T-helper 17 cell (primary cell): ENCODE measurements at places on chromosomes 5 and 9.

GRCh38 chr5:76634661-76635060, 11.5 kb upstream of the F2RL2 start:
- no peak for DNase-seq

GRCh38 chr9:99433555-99433954, 211.5 kb downstream of the SEC61B start:
- DNase-seq, result no peak

DNA sequence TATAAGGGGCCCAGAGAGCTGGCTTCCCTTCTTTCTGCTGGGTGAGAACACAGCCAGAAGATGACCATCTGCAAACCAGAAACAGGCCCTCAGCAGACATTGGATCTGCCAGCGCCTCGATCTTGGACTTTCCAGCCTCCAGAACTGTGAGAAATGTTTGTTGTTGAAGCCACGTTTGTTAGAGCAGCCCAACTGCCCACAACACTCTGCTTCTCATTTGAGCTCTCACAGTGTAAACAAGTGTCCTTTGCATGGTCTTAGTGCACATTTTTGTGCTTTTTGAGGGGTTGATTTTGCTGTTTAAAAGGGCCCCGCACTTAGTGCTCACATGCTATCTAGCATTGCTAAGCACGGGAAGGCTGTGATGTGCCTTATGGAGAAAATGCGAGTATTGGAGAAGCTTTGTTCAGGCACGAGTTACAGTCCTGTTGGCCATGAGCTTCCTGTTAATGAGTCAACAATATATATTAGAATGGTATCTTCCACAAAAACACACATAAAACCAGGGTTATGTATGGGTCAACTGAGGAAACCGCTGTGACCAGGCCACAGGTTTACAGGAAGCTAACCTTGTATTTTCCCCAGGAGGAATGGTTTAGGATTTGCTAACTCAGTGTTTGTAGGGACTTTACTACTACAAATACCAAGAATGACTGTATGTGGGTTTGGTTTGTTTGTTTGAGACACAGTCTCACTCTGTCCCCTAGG, 11.9 kb downstream of the CMBL start:
- no peak for DNase-seq

DNA sequence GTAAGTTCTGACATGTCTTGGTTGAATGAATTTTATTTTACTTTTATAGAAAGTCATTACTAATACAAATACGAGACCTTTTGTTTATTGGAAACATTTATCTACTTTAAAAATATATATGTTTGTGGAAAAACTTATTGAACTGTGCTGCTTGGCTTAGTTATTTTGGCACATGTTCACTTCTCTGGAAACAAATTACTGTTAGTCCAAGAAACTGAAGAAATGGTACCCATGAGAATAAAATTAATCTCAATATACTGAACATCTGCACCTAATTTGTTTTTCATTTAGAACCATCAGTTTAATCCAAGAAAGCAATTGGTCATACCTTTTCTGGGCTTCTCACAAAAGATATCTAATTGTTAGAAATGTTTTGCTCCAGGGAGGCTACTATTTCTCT, 32.2 kb downstream of the INVS start:
- no peak for DNase-seq

DNA sequence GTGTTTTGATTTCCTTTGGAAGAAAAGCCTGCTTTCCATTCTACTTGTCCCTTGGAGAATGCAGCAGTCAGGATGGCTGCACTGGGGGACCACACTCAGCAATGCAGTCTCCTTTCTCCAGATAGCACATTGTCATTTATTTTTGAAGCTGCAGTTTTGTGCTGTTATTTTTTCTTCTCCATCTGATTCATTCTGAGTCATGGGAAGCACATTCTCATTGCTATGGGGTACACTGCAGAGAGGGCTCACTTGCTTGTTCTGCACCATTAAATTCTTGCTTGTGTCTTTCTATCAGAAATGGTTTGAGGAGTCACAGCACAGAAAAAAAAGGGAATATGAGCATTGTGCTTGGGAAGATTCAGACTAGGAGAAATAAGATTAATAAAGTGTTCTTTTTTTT, 39.7 kb upstream of the POC5 start:
- DNase-seq, result no peak

DNA sequence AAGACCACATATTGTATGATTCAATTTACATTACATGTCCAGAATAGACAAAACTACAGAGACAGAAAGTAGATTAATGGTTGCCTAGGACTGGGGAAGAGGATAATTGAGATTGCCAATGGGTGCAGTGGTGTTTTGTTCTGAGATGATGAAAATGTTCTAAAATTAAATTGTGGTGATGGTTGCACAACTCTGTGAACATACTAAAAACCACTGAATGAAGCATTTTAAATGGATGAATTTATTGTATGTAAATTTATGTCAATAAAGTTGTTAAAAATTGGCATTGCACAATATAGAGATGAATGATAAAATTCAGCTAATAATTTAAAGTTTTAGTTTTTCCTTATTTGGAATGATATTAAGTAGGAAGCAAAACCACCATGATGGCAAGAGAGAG, 109.5 kb upstream of the NR4A3 start:
- DNase-seq, result no peak

DNA sequence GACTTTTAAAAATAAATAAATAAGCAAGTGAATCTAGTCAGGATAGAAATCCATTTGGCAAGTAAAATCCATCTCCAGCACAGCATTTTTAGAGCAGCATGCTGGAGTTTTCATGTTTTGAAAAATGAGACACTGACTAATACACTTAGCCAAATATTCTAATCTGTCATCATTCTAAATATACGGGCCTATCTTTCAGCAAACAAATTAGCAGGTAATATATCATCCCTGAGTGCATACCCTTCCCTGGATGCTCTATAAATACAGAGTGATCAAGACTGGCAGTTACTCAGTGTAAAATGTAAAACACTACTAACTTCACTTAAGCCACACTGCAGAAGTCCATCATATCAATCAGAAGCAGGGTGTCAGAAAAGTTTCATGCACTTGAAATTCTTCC, 58.4 kb downstream of the MLLT3 start:
- DNase-seq, result no peak

DNA sequence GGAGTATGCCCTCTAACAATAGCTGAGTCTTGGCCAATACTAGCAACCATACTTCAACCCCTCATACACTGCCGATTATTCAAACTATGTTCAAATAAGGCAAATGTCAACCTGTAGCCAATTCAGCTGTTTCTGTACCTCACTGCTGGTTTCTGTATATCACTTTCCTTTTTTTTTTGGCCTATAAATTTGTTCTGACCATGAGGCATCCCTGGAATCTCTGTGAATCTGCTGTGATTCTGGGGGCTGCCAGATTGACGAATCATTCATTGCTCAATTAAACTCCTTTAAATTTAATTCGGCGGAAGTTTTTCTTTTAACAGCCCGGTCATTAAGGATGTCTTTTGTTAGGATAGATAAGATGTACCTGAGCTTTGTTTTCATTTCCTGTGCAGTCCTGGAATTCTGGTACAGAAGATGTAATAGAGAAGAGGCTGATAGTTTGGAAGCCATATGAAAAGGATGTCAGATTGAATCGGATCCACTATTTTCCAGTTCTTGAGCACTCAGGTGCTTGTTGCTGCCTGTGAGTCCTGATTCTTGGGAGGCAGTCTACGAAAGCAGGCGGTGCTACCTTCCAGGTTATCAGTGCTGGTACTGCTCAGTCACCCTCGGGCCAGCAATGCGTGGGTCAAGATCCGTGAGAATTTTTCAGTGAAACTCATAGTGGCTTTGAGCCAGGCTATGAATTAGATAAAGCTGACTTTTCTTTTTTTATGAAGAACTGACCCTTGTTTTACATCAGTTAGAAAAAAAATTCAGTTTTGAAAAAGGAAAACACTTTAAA, 106.2 kb upstream of the TUT7 start:
- DNase-seq, result no peak

- DNase-seq, result peak; percentile 23
These were observed 553 bp downstream of the MAP3K1 start for GRCh38 chr5:56815658-56816545.

- DNase-seq, result no peak
These were observed 535 bp downstream of the DOLPP1 start for GRCh38 chr9:129081388-129081904.

DNA sequence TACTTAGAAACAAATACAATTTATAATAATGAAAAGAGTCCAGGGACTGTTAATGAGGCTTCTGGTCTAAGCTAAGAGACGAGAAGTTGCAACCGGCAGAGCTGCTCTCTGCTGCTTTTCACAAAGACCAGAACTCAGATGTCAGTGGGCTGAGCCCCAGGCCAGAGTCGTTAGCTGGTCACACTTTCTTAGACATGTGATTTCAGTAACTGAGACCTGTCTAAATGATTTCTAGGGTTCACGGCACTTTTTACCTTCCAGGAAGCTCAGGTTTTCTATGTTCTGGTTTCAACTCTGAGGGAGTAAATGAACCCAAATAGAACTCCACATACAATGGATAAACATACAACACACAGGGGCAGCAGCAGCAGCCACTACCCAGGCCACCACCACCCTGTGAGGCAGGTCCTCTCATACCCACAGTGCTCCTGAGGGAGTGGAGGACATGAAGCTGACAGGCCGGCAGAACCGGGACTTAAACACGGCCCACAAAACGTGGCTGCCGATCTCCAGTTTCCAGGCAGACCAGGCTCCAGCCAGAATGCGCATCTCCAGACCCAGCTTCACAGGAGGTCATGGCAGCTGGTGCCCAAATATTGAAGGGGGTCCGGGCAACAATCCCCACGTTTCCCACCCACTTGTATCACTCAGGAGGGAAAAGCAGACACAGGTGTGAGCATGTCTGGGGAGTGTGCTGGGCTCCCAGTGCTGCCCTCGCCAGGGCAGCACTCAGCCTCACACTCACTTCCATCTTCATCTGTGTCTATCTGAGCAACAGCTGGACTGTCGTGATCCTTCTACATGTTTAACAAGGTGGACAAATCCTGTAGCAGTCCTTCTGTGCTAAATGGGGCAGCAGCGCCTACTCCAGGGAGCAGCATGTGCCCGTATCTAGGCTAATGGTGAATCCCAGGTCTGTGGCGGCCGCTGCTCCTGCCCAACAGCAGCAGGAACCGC, 38.8 kb downstream of the IARS1 start:
- DNase-seq, result no peak

DNA sequence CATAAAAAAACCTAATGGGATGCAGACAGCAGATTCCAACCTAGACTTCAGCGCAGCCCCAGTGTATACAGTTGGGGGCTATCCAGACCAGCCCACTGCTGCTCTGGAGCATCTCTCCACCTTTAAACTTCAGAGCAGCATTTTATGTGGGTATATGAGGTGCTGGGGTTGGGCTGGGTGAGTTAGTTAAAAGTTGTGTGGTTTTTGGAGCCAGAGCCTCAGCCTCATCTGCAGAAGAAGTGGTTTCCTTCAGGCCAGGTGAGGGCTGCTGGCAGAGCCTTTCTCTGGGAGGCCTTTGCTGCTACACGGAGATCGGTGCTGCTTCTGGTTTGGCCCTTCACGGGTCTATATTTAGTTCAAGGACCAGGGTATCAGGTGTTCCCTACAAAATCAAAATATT, 228.3 kb downstream of the PDZD2 start:
- DNase-seq, result no peak

GRCh38 chr5:149719666-149720065, 10.4 kb upstream of the PPARGC1B start:
- DNase-seq, result no peak

GRCh38 chr9:98031935-98032334, 24.6 kb upstream of the NANS start:
- no peak for DNase-seq

DNA sequence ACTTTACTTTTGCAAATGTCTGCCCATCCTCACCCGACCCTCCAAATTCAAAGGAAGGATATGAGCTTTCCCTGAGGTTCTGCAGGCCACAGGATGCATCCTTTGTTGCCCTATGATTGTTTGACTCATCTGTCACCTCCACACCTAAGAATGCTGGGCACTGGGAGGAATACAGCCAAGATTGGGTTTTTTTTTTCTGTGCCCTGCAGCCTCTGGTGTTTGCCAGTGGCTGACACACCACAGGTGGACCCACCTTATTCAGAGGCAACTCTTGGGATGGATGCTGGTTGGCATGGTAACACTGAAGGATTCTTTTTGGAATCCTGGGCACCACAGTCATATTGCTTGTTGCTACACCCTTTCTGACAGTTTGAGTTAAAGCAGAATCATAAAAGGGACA, 29.7 kb downstream of the C9orf152 start:
- DNase-seq, result no peak

GRCh38 chr5:1943481-1943880, 60.8 kb upstream of the IRX4 start:
- DNase-seq, result no peak

- DNase-seq, result no peak
These were observed 42.1 kb upstream of the OLFM1 start for GRCh38 chr9:135045264-135045927.

DNA sequence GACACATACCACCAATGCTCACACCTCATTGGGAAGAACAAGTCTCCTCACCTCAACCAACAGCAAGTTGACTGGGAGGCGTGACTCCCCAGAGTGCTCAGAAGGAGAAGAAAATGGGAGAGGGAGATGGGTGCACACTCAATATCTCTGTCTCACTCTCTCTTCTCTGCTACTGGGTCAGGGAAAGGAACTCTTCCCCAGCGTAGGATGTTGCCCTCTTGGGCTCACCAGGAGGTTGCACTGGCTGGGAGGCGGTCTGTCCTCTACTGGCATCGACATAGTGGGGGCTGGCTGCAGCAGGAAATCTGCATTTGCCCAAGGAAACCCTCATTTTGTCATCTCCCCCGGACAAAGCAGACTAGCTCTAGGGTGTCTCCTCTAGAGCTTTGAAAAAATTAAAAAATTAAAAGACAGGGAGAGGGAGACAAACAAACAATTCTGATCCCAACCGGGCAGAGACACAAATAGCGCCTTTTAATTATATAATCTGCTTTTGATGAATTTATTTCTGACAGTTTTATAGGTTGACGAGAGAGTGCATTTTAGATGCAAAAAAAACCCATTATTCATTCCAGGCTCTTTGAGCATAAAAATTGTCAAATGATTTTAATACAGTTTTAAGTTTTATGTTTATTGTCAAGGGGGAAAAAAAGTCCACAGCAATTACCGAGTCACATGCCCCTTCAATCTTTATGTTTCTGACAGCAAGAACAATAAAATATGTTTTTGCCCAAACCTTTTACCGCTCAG, 179.3 kb upstream of the MVB12B start:
- no peak for DNase-seq

GRCh38 chr5:73393611-73394489, 54.7 kb downstream of the FOXD1 start:
- no peak for DNase-seq

GRCh38 chr5:80609692-80610091, 39.6 kb upstream of the ANKRD34B start:
- no peak for DNase-seq

GRCh38 chr5:103690676-103691075, 128.1 kb upstream of the NUDT12 start:
- no peak for DNase-seq

DNA sequence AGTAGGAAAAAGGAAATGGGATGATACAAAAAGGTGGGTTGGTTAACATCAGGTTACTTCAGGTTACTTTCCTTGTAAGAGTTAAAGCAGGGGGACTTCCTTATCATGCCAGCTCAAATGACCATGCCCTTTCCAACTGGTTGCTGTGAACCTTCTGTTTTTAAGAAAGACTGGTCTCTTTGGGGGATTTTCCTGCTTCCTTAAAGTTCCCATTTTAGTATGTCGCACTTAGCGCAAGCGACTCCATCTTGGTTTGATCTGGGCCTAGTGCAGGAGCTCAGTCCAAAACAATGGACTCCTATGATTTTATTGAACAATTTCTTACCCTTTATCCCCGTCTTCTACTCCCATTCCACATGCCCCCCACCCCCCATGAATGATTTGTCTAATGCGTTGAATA, 169.8 kb downstream of the INSYN2B start:
- DNase-seq, result no peak

GRCh38 chr5:104708027-104708426, 1145.4 kb upstream of the NUDT12 start:
- DNase-seq, result no peak

GRCh38 chr5:41432481-41433253, 77.7 kb downstream of the PLCXD3 start:
- DNase-seq, result no peak
